Cardiac fibroblast (primary cell): ENCODE measurements at places on chromosomes 5 and 9.

- DNase-seq = no peak
Observed at GRCh38 chr5:131274326-131275063, 10.6 kb downstream of the CDC42SE2 start.

GRCh38 chr5:179250561-179251225 lies 94.6 kb downstream of the ADAMTS2 start:
- no peak for DNase-seq

GRCh38 chr5:146697211-146697610 lies 181.2 kb upstream of the GPR151 start:
- DNase-seq = no peak

- DNase-seq = no peak
Observed at GRCh38 chr5:81895307-81895706, 76.5 kb upstream of the ATG10 start.

- DNase-seq = peak; percentile 98
Observed at GRCh38 chr5:140322751-140323731, 20.1 kb upstream of the PFDN1 start.

DNA sequence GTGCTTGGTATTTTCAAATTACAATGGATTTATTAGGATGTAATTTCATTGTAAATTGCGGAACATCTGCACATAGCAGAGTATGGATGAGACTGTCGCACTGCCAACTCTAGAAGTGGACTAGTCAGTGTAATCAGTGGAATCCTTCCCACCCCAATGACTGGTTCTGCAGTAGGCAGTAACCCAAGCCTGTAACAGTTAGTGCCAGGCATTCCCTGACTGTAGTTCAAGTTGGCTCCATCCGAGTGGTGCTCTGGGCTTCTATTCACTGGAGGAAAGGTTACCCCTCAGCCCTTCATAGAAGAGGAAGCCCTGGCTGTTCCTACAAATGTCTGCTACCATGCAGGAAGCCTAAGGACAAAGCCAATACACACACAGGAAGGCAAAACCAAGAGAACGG lies 23.2 kb downstream of the AK3 start:
- DNase-seq = no peak

DNA sequence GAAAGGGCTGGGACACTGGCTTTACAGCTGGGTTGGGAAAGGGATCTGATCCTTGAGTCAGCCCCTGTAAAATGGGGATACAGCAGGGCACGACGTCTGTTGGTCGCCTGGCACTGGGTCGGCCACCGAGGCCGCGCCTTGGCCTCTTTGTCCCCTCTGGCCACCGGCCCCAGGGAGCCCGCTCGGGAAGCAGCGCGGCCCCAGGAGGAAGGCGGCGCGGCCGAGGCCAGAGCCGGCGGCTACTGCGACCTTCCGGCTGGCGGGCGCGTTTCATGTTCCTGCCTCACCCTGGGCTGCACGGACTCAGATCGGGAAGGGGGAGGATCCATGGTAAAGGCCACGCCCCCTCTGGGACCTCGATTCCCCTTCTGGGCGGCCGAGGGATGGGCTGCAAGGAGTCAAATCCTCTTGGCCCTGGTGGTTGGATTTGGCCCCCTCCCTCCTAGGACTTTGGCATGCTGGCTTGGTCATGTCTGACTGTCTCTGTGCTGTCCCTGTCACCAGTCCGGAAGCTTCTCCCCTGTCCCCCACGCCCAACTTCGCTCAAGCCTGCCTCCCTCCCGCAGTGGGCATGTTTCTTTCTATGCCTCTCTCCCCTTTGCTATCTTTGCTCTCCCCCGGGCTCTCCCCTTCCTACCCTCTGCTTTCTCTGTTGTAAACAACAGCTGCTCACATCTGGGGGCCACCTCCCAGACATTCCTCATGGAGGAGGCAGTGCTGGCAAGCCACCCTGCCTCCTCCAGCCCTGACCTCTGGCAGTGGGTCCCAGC lies 25.8 kb downstream of the FPGS start:
- DNase-seq = peak; percentile 87

DNA sequence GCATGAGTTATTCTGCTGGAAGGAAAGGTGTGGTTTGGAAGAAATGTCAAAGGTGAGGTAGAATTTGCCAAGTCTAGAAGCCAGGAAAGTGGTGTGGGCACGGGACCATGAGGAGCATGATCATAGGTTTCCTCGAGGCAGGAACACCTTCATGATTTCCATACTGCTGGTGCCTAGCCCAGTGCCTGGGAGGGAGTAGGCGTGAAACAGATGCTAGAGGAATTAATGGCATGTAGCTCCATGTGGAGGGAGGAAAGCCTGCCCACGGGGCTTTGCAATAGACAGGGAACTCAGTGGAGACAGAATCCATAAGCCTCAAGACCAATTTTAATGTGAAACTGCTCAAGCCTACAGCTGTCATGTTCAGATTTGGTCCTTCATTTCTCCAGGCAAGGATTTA lies 35.1 kb downstream of the TTLL11 start:
- DNase-seq = no peak

DNA sequence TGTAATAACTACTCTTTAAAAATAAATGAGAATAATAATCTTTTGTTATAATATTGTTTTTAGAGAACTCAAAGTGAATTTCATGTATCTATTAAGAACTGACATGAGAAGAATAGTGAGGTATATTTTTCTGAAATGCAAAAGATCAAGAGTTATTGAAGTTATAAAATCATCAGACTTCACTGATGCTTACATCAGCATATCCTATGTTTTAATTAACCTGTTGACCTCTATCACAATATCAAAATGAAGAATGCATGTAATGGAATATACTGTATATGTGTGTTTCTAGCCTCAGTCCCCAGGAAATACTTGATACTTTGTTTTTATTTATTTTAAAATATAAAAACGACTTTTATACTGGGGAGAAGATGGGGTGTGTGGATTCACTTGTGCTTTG lies 533.1 kb downstream of the KCTD16 start:
- no peak for DNase-seq

- DNase-seq = no peak
Observed at GRCh38 chr9:133103987-133104505, 17.0 kb downstream of the RALGDS start.

DNA sequence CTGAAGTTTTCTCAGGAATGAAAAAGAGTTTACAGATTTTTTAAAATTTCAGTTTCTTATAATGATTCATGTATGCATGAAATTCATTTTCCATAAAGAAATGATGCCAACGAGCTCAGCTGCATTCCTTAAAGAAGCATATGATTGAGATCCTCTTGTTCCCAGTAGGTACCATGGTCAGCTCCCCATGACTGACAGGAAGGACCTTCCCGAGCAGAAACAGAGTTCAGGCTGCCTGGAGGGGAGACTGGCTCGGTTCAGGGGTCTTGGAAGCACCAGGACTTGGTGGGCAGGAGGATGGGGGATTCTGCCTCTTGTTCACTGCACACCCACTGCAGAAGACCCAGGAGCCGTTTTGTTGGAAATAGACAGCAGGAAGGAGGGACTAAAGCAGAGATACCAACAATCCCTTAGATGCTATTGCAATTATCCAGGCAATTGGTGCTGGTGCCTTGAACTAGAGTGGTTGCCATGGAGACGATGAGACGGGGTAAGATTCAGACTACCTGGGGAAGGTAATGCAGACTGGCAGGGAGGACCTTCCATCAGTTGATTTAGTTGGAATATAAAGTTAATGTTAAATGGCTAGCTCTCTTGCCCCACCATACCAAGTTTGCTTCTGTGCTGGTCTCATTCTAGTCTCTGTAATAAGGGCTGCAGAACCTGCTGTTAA lies 447.8 kb downstream of the MTRR start:
- no peak for DNase-seq

DNA sequence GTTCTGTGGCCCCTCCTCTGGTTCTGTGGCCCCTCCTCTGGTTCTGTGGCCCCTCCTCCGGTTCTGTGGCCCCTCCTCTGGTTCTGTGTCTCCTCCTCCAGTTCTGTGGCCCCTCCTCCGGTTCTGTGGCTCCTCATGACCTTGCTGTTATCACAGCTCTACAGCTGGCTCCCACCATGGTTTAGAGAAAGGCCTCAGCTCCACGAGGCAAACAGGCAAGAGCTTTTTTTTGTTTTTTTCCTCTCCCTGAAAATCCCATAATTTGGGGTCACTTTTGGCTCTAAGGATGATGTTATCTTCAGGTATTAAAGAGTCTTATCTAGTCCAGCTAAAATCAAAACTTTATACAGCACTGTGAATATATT lies 31.8 kb downstream of the C5orf15 start:
- no peak for DNase-seq

DNA sequence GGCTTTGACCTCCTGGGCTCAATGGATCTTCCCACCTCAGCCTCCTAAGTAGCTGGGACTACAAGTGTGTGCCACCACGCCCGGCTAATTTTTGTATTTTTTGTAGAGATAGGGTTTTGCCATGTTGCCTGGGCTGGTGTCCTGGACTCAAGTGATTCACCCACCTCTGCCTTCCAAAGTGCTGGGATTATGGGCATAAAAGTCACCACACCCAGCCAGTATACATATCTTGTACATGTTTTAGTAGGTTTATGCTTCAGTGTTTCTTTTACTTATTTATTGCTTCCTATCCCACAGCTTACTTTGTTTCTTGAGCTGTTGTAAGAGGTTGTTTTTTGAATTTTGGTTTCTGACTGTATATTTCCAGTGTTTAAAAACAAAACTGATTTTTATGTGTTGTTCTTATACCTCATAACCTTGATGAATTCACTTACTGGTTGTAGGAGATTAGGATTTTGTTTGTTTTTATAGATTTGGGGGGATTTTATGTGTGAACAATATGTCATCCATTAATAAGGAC lies 12.9 kb downstream of the FBXW5 start:
- no peak for DNase-seq

DNA sequence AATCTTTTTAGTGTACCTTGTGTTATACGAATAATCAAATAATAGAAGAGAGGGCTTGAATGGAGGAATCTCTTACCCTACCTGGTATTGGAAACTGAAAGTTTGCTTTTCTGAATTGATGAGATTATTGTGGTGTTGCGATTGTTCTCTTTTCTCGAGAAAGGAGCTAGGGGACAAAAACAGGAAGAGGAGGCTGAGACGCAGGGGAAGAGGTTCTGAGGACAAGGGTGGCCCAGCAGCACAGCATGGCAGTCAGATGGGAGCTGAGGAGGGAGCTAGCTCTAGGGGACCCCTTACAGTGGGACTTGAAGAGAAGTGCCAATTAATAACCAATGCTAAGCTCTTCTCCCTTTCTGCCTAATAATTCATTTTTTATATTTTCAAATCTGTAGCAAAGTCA lies 183.3 kb upstream of the DMAC1 start:
- no peak for DNase-seq

GRCh38 chr9:92711844-92712243 lies 41.9 kb upstream of the IPPK start:
- DNase-seq = no peak

- DNase-seq = no peak
Observed at GRCh38 chr9:95104980-95105379, 212.5 kb downstream of the FANCC start.

DNA sequence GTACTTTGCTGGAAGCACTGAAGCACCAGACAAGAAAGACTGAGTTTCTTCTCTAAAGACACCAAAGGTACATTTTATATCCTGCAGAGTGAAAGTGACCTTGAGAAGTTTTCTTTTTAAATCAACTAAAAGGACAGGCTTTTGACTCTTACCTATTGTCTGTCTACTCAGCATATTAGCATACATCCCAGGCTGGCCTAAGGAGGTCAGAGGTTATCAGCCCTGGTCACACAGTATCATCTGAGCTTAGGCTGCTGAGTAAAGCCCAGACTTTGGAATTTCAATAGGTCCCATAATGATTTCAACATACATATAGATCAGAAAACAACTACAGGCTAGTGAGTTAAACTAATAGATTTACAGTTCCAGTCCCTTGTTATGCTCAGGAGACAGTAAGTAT lies 10.1 kb upstream of the CDH9 start:
- DNase-seq = no peak
